T-helper 17 cell (primary cell): ENCODE measurements at places on chromosomes 12 and 14.

- H3K27me3 ChIP-seq = no peaks in the 10 kb centered on the region
- H3K36me3 ChIP-seq = peaks cover 2% of the 10 kb centered on the region
- H3K27ac ChIP-seq = peak overlapping the region; percentile 91
- H3K4me1 ChIP-seq = peaks cover 10% of the 10 kb centered on the region
- peak overlapping the region; percentile 99 for H3K4me3 ChIP-seq
Measured at GRCh38 chr14:24036169-24036962, 15.4 kb upstream of the CARMIL3 start.

DNA sequence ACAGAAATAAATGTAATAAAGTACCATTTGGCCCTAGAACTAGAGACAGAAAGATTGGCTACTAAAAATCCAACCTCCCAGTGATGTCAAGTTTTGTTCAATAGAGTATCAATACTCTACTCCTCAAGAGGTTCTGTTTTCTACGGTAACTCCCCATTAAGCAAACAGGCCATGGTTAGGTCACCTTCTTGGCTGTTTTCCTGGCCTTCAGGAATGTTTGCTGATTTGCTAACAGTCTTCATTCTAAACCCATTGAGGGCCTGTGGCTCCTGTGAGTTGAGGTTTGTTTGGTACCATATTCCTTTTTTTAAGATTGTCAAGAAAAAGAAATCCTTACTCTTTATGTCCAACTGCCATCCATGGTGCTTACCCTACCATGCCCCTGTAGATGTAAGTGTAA lies 1022.0 kb upstream of the TMEM132C start:
- peaks cover 13% of the 10 kb centered on the region for H3K27me3 ChIP-seq
- H3K4me1 ChIP-seq = no peaks in the 10 kb centered on the region
- DNase-seq = no peak
- H3K36me3 ChIP-seq = no peaks in the 10 kb centered on the region

DNA sequence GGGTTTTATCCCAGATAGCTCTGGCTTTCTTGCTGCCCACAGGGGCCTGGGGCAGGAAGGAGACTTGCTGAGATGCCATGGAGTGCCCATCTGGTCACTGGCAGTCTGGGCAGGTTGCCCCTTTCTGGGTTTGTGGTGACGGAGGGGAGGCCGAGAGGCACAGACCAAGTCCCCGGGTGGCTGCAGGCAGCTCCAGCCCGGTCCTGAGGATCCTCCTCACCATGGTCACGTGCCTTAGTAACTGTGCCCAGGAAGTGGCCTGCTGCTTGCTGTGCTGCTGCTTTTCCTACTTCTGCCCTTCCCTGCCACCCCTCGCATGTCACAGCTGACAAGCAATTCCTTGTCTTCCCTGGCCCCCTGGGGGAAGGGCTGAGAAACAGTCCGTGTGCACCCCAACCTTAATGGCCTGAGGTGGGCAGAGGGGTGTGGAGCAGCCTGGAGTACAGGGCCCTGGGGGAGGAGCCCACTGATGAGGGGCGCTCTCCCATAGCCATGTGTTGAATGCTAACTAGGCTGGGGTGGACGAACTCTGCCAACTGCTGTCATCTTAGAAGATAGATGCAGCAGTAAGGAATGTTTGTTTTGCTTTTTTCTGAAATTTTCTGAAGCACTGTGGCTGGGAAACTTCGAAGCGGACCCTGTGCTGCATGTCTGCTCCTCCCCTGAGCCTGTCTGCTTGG lies 54.9 kb upstream of the SRSF5 start:
- no peak for DNase-seq
- H3K27me3 ChIP-seq = no peaks in the 10 kb centered on the region
- peaks cover 6% of the 10 kb centered on the region for H3K36me3 ChIP-seq
- peak overlapping the region; percentile 28 for H3K4me3 ChIP-seq

DNA sequence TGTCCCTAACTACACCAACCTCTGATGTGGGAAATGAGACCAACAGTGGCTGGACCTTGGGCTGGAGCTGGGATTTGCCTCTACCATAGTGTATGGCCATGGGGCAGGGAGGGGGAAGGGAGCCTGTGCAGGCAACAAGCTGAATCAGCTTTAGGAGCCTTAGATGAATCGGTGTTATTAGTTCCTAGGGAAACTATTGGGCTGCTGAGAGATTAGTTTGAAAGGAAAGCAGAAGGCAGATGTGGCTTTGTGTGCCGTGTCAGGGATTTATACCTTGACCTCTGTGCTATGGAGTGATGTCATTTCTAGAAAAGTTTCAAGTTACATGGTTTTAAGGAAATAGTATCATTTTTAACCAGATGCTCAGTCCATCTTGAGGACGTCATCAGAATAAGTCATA lies 19.5 kb upstream of the GAS2L3 start:
- no peak overlapping the region for H3K27ac ChIP-seq
- no peak for DNase-seq
- H3K4me3 ChIP-seq = no peak overlapping the region

GRCh38 chr14:42353315-42353714 lies 746.6 kb downstream of the LRFN5 start:
- no peak overlapping the region for H3K27ac ChIP-seq
- no peak overlapping the region for H3K4me3 ChIP-seq
- H3K27me3 ChIP-seq = no peaks in the 10 kb centered on the region

- H3K36me3 ChIP-seq = no peaks in the 10 kb centered on the region
- H3K4me1 ChIP-seq = no peaks in the 10 kb centered on the region
- no peak overlapping the region for H3K4me3 ChIP-seq
- H3K27me3 ChIP-seq = peaks cover under 1% of the 10 kb centered on the region
Measured at GRCh38 chr14:39241637-39242036, 7.9 kb downstream of the MIA2 start.
